ENCODE measurements at places on chromosomes 6 and 20.

DNA sequence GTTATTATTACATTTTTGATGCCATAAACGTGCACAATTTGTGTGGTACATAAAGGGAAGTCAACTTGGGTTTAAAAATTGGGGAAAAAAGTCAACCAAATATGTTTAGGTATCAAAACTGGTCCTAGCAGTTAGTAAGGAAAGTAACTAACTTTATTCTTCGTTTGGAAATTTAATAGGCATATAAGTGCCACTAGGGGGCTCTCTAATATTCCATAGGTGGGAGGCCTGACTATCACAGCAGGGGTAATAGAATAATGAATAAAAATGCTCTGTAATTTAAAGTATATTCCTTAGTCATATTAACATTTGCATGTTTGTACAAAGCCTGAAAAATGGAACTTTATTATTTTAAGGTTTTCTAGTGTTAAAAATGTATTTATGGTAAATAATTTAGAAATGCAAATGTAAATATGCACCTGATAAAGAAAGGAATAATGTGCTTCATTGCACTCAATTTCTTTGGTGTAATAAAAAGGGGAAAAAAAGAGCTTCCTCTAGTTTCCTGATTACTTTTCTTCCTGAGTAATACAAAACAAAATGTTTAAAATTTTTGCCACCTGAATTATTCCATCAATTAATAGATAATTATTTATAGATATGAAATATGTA lies 125.7 kb upstream of the HDAC2 start:
- no peak for DNase-seq

GRCh38 chr6:34096814-34097213 lies 49.1 kb downstream of the GRM4 start:
- no peak for DNase-seq

GRCh38 chr6:25270559-25270958 lies 8.6 kb upstream of the CARMIL1 start:
- DNase-seq: no peak

DNA sequence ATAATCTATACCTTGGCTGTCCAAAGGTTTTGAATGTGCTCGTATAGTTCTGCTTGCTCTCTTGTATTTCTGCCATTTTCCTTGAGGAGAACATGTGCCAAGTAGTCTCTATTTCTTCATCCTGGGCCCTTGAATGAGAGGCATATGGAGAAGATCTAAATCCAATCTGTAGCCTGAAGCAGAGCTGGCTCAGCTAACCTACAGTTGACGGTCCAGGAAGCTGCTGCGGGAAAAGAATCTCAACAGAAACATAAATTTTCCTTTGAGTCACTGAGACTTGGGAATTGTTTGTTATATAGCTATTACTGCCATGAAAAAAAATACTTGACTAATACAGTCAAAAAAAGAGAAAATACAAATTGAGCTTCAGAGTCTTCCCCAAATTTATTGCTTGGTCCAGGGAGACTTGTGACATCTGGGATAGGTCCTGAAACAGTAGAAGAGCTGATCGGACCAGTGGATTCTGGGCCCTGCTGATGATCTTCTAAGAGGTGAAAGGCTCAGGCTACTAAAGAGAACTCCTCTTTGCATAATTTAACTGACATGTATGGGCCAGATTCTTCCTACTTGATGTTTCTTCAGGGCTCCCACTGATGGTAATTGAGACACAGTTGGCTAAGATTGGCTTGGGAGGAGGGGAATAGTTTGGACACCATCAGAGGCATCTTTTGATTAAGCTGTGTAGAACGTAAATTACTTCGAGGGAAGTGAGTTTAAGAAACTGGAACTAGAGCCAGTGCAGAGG lies 29.9 kb upstream of the PLCB4 start:
- DNase-seq: peak; percentile 77

DNA sequence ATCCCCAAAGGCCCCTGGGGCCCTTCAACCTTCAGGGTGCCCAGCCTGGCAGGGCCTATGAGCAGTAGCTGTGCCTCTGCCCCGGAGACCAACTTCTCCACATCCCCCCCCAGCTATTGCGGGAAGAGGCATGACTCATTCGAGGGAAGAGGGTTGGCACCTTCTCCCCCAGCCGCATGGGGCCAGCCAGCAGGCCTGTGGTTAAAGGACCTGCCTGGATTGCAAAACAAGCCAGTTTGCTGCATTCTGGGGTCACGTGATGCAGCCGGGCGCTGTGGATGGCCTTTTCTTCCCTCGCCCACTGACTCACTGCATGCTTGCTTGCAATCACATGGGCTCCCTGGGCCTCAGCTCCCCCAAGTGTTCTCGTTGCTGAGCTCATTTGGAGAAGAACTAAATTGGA lies 182.5 kb downstream of the MAFB start:
- peak; percentile 96 for DNase-seq

DNA sequence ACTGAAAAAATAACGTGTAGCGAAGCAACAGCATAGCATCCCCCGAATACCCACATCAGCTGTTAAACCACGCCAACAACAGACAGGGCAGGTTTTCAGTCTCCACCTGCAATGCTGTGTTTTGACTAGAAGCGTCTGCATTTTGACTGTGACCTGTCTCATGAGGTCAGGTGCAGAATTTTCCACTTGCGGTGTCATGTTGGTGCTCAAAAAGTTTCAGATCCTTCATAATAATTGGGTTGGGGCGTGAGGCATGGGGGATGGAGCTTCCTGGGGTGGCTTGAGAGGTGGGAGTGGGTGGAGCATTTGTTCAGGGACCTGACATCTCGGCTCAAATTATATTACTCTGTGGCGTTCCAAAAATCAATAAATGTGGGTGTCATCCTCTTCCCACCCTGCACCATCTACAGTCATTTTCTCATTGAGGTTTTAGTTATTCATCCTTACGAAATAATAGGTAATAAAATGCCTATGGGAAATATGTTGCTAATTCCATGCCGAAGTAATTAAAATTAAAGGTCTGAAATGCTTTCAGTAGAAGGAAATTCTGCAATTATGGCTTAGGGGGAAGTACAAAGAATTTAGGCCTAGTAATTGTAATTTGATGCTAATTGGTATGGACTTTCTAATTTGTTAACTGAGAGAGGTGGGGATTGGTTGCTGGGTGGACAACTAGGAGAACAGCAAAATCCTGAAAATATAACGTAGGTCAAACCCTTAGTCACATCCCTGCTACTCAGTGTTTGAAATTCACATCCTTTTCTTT lies 81.0 kb downstream of the TIAM2 start:
- no peak for DNase-seq

DNA sequence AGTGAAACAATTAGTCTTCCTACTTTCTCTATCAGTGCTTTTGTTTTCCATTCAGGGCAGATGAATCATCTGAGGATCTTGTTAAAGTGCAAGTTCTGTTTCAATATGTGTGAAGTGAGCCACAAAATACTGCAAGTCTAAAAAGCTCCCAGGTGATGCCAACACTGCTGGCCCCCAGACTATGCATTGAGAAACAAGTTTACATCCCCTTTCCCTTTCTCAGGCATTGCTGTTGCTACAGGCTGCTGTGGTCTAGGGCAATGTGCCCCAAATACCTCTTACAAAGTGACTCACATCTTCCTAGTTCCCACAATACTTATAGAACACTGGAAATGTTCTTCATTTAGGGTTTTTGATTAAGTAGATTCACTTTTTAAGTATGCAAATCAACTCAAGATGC lies 31.8 kb downstream of the ABRACL start:
- DNase-seq: peak; percentile 43

- DNase-seq: no peak
These were observed 8.3 kb downstream of the FAM110A start for GRCh38 chr20:841568-842546.

Data from GM04503 (cell line).